CD14-positive monocyte (primary cell): ENCODE measurements at places on chromosomes 5 and 9. TPM values are rescaled to one million over a fixed set of nuclear protein-coding genes. Genes with fewer than 3 reads are reported as not detected.

Gene FCN2
- polyA plus RNA-seq: not detected in 2 replicates

Gene LCN1
- polyA plus RNA-seq: not detected

Gene TARS1
- 47.8 TPM for polyA plus RNA-seq

Gene SUSD3
- polyA plus RNA-seq: 15.7 TPM

Gene CD72
- 1.6 TPM for polyA plus RNA-seq

Gene AHRR
- 0.15 TPM for polyA plus RNA-seq

Gene ACOT12
- not detected in 2 replicates for polyA plus RNA-seq

Gene SPATA31C1
- polyA plus RNA-seq: not detected in 2 replicates

Gene PITX1
- not detected for polyA plus RNA-seq

DNA sequence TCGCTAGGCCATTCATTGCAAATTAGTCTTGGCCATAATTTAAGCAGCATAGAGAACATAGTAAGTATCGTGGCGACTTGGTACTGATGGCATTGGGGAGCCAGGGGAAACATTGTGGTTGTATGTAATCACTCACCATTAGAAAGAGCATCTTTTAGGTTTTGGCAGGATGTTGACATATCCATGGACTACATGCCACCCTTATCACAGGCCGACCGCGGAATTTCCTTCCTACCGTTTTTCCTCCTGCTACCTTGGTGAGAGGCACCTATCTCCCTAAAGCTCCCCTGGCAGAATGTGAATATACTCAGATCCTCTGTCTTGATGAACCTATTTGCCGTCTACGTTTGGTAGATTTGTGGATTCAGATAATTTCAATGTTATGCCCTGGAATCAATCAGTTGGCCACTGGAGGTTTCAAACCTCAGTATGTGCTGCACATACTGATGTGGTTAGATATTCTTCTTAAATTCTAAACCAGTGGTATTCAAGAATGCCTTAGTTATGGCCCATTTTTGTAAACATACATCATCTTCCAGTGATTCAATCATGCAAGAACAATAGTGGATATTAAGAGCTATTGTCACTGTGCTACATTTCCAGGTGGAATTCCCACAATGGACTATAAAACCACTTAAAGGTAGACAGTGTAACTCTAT is 271.0 kb upstream of the HAPLN1 start:
- no peak for DNase-seq

- no peak for DNase-seq
Measured at GRCh38 chr9:98132158-98132557, 13.1 kb upstream of the TRIM14 start.

DNA sequence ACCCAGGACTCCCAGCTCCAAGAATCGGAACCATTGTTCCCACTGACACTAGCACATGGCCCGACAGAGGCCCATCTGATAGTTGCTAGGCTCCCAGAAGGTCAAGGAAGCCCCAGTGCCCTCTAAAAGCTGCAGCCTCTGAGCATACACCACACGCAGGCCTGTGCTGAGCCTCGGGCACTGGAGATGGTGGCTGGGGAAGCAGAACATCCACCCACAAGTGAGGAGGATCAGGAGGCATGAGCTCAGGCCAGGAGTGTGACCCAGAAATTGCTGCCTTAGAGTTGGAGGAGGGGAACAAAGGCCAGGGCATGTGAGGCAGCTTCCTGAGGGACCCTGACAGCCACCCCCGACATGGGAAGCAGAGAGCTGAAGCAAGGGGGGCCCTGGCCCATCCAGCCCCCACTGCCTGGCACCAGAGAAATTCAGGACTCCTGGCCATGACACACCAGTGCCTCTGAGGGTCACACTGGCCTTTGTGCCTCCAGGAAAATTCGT is 21.4 kb downstream of the IPPK start:
- no peak for DNase-seq

GRCh38 chr5:52964138-52964537 is 25.0 kb upstream of the ITGA2 start:
- DNase-seq: no peak

DNA sequence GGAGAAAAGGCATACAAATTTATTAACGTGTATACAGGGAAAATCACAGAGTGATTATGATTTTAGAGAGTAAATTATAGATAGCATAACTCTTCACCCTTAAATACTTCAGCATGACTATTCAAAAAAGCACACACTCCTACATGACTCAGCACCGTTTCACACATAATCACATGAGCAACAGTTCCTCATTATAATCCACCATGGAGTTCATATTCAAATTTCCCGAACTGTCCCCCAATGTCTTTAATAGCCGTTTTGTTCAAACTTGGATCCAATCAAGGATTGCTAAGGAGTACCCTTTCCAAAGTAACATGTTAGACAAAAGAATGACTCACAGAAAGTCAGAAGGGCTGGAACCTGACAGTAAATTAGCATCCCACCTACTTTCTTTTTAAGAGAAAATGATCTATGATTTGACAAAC is 32.1 kb downstream of the RAPGEF1 start:
- peak; percentile 79 for DNase-seq

DNA sequence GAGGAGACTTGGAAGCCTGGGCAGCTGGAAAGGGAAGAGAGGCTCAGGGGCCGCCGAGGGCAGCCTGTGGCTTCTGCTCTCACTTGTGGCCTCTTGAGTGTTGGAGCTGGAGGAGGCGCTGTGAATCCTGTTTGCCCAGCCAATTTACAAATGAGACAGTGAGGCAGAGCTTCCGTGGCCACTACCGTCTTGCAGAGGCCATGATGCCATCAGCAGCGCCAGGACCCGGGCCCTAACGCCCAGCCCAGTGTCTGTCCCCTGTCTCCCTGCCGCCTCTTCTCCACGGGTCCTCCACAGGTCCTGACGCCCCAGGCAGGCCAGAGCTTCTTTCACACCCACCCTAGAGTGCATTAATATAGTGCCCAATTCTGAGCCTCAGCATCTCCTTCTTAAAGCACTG is 172.8 kb downstream of the GOLPH3 start:
- DNase-seq: no peak

DNA sequence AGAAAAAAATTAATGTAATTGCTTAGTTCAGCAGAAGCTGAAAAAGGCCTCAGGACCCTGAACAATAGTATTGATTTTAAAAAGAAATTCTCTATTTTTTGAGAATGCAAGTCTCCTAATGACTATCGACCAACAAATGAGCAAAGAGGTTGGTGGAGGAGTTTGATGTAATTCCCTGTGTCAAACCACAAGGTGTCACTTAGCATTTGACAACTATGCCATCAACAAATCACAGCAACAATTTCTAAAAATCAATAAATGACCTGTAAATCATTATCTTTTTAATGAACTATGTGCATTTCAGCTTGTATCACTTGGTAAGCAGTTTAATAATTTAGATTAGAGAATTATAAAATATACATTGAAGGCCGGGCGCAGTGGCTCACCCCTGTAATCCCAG is 133.7 kb downstream of the PRELID2 start:
- no peak for DNase-seq

DNA sequence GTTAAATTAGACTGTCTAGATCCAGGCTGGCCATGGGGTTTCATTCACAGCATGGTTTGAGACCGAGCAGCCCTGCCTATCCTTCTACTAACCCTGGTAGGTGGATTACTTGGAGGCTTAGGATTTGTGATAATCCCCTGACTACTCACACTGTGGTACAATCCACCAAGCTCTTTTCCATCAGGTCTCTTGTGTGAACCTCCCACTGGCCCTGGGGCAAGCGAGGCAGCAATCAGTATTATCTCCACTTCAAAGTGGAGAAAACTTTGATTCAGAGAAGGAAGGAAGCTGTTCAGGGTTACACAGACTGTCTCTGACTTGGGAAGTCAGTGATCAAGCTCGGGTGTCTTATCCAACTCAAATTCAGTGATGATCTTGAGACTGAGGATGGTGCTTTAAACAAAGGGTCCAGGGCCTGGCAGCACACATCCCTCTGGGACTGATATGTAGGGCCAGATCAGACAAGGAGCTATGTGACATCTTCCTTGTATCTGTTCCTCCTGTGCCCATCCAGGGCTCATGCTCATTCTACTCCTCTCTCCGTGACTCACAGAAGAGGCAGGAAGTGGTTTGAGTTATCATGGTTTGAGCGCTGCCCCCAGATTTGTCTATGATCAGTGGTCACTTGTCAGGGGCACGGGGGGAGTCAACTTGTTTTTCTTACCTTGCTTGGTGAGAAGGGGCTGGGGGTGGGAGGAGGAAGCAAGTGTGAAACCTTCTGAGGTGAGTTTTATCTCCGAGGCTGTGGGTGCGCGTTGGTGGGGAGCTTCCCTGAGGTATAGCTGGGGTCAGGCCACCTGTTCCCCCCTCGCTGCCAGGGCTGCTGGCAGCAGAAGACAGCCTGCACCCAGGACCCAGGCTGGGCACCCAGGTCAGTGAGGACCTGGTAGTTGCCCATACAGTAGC is 48.6 kb downstream of the RGS3 start:
- peak; percentile 33 for DNase-seq

DNA sequence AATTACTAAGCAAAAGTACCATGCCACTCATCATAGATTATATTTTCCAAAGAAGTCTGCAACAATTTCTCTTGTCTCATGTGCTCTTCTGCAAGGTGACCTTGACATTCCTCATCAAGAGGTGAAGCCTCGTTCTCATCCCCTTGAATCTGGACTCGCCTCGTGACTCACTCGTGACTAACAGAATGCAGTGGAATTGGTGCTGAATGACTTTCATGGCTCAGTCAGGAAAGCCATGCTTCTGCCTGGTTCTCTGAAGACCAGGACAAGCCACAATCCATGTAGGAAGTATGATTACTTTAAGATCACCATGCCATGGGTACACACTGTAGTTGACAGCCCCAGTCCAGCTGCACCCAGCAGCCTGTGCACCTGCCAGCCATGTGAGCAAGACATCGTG is 335.8 kb downstream of the GADD45G start:
- no peak for DNase-seq

- no peak for DNase-seq
Measured at GRCh38 chr9:129102791-129103594, 7.6 kb downstream of the CRAT start.

GRCh38 chr9:131997779-131998178 is 81.9 kb downstream of the MED27 start:
- DNase-seq: no peak

- peak; percentile 58 for DNase-seq
Measured at GRCh38 chr5:134207696-134208095, 18.2 kb downstream of the PPP2CA start.

- peak; percentile 37 for DNase-seq
Measured at GRCh38 chr9:108078811-108079210, 589.2 kb upstream of the KLF4 start.

DNA sequence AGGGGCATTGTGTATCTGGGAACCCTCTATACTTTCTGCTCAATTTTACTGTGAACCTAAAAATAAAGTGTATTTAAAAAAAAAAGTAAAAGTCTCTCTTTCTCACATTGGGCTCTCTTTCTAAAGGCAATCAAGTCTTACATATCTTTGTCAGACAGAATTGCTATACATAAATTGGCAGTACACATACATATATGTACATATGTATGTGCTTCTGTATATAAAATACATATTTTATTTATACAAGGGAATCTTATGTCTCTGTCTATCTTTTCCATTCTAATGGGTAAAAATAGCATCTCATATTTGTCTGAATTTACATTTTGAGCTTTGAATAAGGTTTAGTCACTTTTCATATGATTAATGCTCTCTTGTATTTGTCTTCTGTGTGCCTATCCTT is 348.8 kb downstream of the SPATA31D1 start:
- no peak for DNase-seq

- DNase-seq: peak; percentile 36
Measured at GRCh38 chr9:91346644-91347043, 15.1 kb downstream of the AUH start.

- DNase-seq: no peak
Measured at GRCh38 chr5:98656125-98656795, 117.2 kb upstream of the RGMB start.

- no peak for DNase-seq
Measured at GRCh38 chr5:43150075-43150474, 29.4 kb downstream of the ZNF131 start.
